ENCODE measurements at places on chromosomes 6 and 20. TPM values are rescaled to one million over a fixed set of nuclear protein-coding genes. Genes with fewer than 3 reads are reported as not detected.

Gene POU5F1
- total RNA-seq = 0.76 TPM

- DNase-seq = no peak
These were observed 49.8 kb downstream of the MAP3K7 start for GRCh38 chr6:90537027-90537426.

Gene THBD
- 25.3 TPM for total RNA-seq

DNA sequence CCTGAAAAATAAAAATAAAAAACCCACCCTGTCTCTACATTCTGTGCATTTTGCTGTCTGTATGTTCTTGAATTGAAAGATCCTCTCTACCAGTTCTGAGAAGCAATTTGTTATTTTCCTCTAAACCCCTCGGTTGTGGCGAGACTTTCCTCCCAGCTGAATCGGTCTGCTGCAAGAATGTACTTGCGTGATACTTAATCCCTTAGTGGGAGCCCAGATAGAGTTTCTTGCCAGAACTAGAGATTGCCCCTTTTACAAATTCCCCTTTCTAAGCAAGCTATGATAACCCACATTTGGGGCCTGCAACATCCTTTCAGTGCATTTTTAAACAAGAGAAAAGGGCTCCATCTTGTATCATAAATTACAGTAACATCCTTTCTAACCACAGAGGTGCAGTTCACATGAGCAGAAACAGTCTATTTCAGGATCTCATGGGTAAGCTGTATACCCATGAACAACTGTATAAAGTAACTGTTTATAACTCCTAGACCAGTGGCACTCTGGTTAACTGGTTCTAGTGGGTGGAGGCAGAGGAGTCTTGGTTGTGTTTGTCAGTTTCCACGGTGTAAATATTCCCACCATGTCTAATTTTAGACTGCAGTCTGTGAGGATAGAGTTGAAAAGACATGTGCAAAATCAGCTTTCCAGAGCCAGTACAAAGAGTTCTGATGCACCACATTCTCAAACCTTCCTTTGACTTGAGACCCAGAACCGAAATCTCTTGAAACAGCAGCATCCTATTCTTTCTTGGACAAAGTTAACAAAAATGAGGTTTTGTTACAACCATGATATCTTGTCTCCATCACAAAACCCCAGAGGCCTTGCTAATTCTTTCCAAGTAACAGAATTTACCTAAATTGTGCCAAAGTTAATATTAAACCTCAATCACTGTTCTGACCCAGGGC is 113.1 kb upstream of the ZNF217 start:
- DNase-seq = no peak

Gene ABHD16B
- not detected for total RNA-seq

Gene MYB
- 0.22 TPM for total RNA-seq

GRCh38 chr6:64415926-64416325 is 780.3 kb downstream of the PHF3 start:
- no peak for DNase-seq

- no peak for DNase-seq
These were observed 57.0 kb downstream of the SMPDL3A start for GRCh38 chr6:122845916-122846612.

DNA sequence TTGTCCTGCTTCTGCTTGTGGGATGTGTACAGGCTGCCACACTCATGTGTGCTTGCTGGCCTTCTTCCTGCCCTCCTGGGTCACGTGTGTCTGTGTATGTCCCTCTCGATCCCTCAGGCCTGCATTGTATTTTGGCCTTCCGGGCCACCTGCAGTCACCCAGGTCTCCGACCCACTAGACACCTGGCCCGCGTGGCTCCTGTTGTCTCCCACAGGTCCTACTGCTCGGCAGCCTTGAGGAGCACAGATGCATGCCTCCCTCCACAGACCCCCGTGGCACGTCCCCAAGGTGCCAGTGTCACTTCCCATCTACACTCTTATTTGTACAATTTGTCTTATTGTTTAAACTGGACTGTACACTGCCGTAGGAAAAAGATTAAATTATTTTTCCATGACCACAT is 43.1 kb downstream of the FOXC1 start:
- DNase-seq = no peak

DNA sequence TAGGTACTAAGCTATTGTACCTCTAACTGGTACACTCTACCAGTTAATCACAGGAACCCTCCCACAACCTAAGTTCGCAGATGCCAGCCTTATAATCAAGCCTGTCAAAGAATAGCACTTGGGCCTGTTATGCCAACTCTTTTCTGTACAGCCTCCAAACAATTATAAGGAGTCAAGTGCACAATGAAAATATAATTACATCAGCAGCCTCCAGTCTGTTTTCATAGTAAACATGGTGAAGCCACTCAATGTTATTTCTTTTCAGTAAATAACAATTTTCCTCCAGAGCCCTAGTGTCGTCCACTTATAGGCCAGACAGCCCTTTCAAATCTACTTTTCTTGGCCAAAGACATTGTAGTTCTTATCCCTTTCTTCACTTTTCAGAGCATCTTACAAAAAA is 82.7 kb upstream of the CARMIL1 start:
- DNase-seq = no peak

DNA sequence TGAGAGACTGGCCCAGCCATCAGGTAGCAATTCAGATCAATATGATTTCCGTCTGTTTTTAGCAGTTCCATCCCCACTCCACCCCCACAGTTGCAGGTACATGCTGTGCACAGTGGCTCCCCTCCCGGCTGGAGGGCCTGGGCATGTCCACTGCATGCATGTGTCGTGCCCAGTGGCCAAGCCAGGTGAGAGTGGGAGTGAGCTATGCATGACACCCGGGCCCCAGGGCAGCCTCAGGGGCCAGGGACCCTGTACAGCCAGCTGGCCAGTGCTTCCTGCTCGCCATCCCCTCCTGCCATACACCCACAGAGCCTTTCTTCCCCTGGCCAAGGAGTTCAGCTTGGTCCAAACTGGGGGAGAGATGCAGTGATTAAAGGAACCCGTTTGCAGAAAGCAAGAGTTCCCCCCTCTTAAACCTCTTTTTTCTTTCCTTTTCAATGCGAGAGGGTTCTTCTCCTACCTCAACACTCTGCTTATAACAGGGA is 135.3 kb downstream of the THBS2 start:
- DNase-seq = no peak

DNA sequence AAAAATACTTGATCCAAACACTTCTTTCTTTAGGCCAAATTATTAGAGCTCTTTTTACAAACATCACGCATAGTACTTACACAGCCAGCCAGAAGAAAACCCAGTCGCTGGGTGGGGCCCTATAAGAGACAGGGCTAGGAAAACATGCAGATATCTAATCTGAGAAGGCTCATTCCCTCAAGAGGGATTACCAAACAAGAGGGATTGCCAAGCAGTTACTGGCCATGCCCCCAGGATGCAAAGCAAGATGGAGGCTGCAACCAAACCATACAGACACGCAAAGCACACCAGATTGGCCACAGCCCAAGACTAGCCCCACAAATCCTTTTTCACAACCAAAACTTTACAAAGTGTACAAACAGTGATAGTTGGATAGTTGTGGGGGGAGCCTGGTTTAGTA is 1235.4 kb upstream of the GJE1 start:
- no peak for DNase-seq
